Fibroblast of lung (primary cell): ENCODE measurements at places on chromosomes 16 and 17. TPM values are rescaled to one million over a fixed set of nuclear protein-coding genes. Genes with fewer than 3 reads are reported as not detected.

SLC4A1 gene
- not detected in 2 replicates for total RNA-seq

USP6 gene
- not detected in 2 replicates for total RNA-seq

DNA sequence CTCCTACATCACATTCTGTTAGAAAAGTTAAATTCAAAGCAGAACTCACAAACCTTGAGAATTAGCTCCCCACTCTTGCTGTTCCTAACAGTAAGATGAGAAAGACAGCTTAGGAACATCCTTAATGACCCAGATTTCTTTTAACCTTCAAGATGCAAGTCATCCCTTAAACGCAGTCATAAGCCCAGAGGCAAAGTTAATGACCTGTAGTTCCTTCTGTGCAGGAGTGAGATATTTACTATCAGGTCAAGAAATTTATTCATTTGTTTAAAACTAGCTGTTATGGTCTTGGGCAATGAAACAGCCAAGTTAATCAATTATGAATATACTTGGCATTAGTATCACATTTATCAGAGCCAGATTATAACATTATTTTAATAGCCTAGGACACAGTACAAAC, 37.1 kb downstream of the NXPH3 start:
- H3K4me3 ChIP-seq = no peak overlapping the region
- no peaks in the 10 kb centered on the region for H3K36me3 ChIP-seq
- H3K27ac ChIP-seq = no peak overlapping the region
- no peaks in the 10 kb centered on the region for H3K27me3 ChIP-seq

DNA sequence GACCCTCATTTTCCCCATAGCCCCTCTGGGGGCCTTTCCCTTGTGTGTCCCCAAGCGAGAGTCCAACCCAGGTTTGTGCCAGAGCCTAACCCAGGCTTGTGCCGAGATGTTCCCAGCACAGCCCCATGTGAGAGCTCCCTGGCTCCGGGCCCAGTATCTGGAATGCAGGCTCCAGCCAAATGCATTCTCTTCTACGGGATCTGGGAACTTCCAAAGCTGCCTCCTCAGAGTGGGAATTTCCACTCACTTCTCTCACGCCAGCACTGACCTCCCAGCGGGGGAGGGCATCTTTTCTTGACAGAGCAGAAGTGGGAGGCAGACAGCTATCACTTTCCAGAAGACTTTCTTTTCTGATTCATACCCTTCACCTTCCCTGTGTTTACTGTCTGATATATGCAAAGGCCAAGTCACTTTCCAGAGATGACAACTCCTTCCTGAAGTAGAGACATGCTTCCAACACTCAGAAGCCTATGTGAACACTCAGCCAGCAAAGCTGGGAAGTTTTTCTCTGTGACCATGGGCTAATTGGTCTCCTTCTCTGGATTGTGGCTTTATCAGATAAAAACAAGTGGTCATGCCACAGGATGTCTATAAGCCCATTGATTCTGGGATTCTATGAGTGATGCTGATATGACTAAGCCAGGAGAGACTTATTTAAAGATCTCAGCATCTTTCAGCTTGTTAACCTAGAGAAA, 2.5 kb upstream of the CCL2 start:
- peak overlapping the region; percentile 65 for H3K27ac ChIP-seq
- H3K4me1 ChIP-seq = peaks cover 40% of the 10 kb centered on the region
- H3K4me3 ChIP-seq = no peak overlapping the region
- no peaks in the 10 kb centered on the region for H3K36me3 ChIP-seq

DNA sequence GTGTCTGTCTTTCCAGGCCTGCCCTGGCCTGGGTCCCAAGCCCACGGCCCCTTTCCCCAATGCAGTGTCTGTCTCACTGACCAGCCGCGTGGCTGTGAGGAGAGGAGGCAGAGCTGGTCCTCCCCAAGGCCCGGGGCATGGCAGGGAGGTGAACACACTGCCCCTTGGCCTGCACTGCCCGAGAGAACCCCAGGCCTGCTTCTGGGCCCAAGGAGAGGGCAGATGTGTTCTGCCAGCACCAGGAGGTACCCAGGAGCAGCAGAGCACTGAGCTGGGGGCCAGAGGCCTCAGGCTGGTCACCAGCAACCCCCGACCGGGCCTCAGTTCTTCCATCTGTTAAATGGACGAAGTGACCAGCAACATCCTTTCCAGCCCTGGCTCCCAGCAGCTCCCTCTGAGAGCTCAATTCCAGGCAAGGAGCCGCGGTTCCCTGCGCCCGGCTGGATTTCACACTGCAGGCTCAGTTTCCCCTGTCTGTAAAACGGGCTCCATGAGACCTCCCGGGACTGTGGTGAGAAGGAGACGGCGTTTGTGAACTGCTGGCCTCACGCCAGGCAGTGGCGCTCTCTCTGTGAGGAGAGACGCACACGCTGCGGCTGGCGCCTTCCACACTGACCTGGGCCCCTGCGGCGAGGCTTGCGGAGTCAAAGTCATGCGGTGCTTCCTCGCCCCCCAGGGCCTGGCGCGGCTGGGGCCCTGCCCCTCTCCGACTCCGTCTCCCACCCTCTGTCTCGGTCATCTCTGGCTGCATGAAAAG, 8.1 kb upstream of the ZFPM1 start:
- H3K4me3 ChIP-seq = no peak overlapping the region
- DNase-seq = no peak
- H3K4me1 ChIP-seq = no peaks in the 10 kb centered on the region
- no peak overlapping the region for H3K27ac ChIP-seq
- peaks cover 4% of the 10 kb centered on the region for H3K27me3 ChIP-seq
- no peaks in the 10 kb centered on the region for H3K36me3 ChIP-seq

GRCh38 chr17:18932360-18933055, 19.5 kb upstream of the SLC5A10 start:
- no peaks in the 10 kb centered on the region for H3K36me3 ChIP-seq
- DNase-seq = no peak

- peaks cover 5% of the 10 kb centered on the region for H3K27me3 ChIP-seq
- H3K36me3 ChIP-seq = no peaks in the 10 kb centered on the region
- no peak overlapping the region for H3K27ac ChIP-seq
- H3K4me1 ChIP-seq = no peaks in the 10 kb centered on the region
Measured at GRCh38 chr17:18076936-18077335, 10.8 kb upstream of the DRG2 start.

DNA sequence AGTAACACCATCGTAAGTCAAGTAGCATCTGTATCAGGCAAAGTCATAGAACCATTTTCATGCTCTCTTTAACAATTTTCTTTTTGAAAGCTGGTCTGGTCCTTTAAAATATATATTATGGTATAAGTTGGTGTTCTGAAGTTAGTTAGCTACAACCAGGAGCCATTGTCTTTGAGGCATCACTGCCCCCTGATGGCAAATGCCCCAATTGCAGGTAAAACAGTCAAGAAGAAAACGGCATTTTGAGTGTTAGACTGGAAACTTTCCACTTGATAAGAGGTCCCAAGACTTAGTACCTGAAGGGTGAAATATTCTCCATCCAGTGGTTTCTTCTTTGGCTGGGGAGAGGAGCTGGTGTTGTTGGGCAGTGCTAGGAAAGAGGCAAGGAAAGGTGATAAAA, 14.1 kb downstream of the TP53 start:
- no peak overlapping the region for H3K27ac ChIP-seq
- H3K36me3 ChIP-seq = peaks cover 16% of the 10 kb centered on the region
- DNase-seq = peak; percentile 14
- no peak overlapping the region for H3K4me3 ChIP-seq
- H3K4me1 ChIP-seq = no peaks in the 10 kb centered on the region

- H3K27me3 ChIP-seq = no peaks in the 10 kb centered on the region
- H3K27ac ChIP-seq = no peak overlapping the region
- peaks cover 4% of the 10 kb centered on the region for H3K36me3 ChIP-seq
- H3K4me3 ChIP-seq = no peak overlapping the region
- peaks cover 12% of the 10 kb centered on the region for H3K4me1 ChIP-seq
- DNase-seq = peak; percentile 61
Measured at GRCh38 chr17:40179923-40180659, 2.8 kb downstream of the RAPGEFL1 start.

DNA sequence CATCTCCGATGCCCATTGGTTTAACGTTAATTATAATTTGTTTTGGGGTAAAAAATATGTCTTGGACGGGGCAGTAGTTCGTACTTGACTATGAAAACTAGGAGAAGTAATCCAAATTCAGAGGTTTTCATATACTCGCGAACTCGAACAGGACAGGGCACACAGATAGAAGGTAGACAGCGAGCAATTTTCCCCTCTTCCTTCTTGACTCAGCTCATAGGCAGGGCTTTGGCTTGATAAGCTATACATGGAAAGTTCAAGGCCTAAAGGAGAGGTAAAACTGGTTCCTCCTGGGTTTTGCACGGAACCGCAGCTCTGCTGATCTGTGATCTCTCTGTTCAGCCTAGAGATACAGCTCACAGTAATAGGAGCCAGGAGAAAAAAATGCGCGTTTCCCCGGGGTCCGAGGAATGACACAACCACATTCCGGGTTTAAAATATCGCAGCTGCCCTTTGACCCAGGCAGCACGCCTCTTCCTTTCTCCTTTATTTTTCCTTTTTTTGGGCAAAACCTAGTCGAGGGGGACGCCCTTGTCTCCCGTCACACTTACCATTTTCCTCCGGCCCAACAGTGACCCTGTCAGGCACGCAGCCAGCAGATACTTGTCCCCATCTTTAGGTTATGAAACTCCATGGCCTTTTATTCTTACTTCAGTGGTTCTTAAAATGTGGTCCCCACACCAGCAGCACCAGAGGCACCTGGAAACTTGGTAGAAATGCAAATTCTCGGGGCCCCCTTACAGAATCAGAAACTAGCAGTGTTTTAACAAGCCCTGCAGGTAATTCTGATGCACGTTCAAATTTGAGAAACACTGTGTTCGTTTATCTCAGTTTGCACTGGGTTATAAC, 1.7 kb upstream of the LASP1 start:
- H3K36me3 ChIP-seq = peaks cover 5% of the 10 kb centered on the region
- H3K27me3 ChIP-seq = no peaks in the 10 kb centered on the region
- peak; percentile 72 for DNase-seq

DNA sequence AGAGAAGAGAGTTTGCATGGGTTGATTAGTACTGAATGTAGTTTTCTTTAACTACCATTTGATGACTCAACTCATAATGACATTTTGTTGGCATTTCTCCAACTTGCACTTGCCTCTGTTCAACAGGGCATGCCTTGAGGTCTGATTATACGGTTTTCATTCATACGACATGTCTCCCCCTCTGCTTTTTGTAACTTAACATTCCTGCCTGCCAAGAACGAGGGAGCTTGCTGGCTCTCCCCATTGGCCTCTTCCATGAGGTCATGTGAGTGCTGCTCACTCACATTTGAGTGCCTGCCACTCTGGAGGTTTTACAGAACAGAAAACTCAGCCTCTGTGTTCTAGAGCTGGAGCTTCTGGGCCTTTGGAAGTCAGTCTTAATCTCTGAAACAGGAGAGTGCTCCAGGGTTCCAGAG, 19.7 kb downstream of the MAP2K6 start:
- no peak overlapping the region for H3K4me3 ChIP-seq
- H3K27me3 ChIP-seq = no peaks in the 10 kb centered on the region
- no peak overlapping the region for H3K27ac ChIP-seq
- DNase-seq = peak; percentile 57
- no peaks in the 10 kb centered on the region for H3K36me3 ChIP-seq
